A549 treated with CpdA at 1 μM for 4 hours (cell line): ENCODE measurements at places on chromosomes 6 and 20. TPM values are rescaled to one million over a fixed set of nuclear protein-coding genes. Genes with fewer than 3 reads are reported as not detected.

AHI1 gene
- total RNA-seq, result 7.4 to 12.3 TPM (median 9.1 TPM) in 5 replicates

SYCP2L gene
- total RNA-seq, result 2.8 to 3.6 TPM (median 3.1 TPM) in 5 replicates

C6orf163 gene
- total RNA-seq, result 0.24 to 0.54 TPM (median 0.27 TPM) in 5 replicates

C6orf118 gene
- total RNA-seq, result 0.15 to 0.31 TPM (median 0.25 TPM) in 4 of 5 replicates, not detected in the other

CAGE1 gene
- 0.17 TPM in 1 of 5 replicates, not detected in the others for total RNA-seq

TRIM31 gene
- 1.2 to 2.1 TPM (median 2.1 TPM) in 5 replicates for total RNA-seq
